ENCODE measurements at places on chromosomes 7 and 10.

DNA sequence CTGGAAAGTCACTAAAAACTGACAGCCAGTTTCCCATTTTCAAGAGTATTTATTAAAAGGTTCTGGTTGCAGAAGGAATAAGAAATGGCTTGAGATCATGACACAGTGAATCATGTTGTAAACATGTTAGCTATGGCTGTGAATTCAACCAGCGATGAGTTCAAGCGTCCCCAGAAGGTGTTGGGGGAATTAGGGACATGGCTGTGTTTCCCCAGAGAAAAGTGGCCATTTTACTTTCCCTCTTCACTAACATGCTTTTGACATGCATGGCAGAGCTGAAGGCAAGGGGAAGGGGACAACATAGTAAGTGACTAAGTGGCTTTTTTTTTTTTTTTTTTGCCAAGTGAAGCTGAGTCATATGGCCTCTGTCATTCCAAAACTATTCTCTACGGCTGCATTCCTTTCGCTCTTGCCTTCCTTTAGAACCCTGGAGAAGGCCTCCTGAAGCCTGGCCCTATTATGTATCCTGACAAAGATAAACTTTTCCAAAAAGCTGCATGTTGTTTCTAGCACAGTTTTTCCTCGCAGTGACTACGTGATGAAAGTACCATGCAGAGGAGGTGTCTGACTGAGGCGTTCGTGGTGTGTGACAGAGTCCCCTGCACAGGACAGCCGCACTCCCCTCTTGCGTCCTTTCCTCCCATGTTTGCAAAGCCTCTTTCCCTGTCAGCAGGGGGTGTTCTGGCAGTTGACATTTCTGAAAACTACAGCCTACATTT, 46.9 kb downstream of the EGFR start:
- no peak for DNase-seq

DNA sequence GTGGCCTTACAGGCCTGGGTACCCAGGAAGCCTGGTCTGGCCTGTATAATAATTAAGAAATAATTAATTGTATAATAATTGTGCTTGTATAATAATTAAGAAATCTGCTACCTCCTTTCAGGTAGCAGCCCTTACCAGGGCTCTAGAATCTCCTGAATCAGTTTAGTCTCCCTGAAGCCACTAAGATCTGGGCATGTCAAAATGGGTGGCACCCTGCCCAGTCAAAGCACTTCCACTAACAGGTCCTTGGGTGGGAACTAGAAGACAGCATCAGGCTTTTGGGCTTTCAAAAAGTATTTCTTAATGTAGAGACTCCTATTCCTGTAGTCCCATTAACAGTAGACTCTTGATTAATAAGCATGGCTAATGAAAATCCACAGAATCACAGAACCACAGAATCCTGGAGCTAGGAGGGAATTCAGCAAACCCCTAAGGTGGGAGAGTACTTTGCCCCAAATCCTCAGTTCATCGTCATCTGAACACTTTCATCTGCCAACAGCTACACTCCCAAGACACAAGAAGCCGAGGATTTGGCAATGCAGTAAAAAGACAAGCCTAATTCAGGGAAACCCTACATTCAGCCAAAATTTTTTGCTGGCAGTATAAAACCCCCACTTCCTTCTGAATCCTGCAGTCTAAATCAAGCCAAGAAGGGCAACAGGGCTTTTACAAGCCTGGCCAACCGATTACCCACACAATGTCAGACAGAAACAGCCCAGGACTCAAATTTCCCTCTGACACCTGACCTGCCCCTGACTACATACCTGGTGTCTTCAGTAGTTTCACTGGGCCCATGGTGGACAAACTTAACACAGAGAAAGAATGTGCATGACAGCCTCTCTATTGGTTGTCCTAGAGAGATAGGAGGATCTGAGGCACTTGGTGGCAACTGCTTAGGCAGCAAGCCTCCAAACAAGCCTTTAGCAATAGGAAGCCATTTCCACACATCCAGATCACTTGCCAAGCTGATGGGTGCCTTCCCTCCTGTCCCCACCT, 5.9 kb upstream of the IL6 start:
- no peak for DNase-seq

DNA sequence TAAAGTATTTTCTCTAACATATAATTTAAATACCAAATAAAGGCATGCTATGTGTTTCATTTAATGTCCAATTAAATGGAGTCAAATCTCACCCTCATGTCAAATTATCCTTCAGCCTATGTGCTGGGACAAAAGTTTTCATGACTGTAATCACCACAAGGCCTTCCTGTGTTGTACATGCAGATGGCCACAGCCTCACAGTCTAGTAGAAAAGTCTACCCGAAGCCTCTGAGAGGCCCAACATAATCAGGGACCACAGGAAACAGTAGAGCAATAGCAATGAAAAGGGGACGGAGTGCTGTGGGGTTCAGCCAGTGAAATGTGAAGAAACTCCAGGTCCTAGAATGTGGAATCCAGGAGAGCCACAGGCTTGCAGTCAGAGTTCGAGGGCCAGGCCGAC, 140.2 kb upstream of the KLF6 start:
- no peak for DNase-seq

GRCh38 chr7:1070544-1071011, 17.3 kb upstream of the GPER1 start:
- no peak for DNase-seq

- no peak for DNase-seq
Observed at GRCh38 chr10:124870854-124871425, 69.3 kb downstream of the ABRAXAS2 start.

- no peak for DNase-seq
Observed at GRCh38 chr7:125547505-125547904, 617.9 kb upstream of the POT1 start.

DNA sequence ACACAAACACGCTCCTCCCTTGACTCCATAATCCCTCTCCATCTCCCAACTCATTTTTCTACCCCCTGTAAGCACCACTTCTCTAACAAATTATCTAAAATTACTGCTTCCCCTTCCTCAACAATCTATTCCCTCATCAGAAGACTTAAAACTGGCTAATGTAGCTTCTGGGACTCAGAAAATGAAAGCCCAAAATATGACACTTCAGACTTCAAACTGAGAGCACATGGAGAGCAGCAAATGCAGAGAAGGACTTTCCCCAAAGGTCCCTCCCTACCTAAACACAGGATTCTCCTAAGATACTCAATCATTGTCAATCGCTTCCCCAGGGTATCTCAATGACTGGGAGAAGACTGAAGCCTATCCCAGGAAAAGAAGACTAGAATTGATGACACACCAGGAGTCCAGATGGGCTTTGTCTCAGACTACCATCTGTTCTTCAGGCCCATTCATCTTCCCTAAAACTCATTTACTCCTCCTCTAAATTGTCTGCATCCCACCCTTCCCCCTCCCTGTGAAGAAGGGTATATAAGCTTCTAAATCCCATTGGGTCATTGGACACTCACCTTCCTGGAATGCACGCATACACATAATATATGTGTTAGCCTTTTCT, 39.2 kb downstream of the ST8SIA6 start:
- no peak for DNase-seq

DNA sequence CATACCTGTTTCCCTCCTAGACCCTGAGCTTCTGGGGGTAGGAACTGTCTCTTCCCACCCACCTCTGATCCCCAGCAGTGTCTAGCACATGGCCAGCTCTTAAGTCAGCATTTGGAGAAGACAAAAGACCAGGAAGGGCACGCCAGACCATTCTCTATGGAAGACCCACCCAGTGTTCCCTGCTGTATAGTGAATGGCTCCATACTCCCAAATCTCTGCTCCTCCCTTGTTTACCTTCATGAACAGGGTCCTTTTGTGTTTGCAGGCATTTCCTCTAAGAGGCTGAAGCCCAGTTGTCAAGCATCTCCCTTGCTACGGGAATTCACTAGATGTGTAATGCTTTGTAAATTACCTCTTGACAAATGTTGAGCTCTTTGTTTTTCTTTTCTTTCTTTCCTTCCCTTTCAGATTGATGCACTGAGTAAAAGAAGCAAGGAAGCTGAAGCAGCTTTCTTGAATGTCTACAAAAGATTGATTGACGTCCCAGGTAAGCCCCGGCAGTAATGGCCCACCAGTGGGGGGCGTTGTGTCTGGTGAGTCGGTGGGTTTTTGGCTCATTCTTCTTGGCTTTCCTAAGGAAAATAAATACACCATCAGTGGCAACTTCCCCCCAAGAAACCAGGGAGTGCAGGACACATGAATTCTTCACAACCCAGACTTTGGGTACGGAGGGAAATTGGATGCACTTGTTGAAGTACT, 216.6 kb upstream of the SH2B2 start:
- no peak for DNase-seq

DNA sequence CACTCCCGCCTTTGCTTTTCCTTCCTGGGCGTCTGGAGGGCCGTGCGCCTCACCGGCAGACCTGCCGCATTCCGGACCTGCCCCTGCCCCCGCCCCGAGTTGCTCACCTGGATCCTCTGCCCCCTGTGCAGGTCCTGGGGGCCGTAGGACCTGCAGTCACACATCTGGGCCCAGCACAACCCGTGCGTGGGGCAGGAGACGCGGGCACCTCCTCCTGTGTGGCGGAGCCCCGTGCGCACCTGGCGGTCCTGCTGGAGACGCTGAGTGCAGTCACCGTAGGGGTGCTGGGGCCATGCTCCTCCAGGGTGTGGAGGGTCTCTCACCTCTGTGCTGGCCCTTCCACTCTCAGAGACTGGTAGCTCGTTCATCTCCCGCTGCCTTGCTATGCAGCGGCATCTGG, 85.5 kb downstream of the DNAJB6 start:
- DNase-seq, result no peak

DNA sequence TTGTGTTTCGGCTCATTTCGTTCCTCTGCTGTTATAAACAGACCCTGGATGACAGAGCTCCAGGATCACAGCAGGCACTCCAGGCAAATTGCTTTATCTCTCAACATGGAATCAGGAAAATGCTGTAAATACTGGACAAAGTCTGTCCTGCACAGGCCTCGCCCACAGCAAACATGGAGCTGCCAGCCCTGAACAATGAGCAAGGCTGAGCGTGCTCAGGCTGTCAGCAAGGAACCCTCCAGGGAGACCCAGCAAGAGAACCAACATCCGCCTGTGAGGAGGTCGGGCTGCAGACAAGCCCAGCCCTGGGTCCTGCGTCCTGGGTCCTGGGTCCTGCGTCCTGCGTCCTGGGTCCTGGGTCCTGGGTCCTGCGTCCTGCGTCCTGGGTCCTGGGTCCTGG, 180.8 kb downstream of the PTPRN2 start:
- no peak for DNase-seq

Measured in activated CD8-positive, alpha-beta memory T cell treated with anti-CD3 and anti-CD28 coated beads for 1 hour (primary cell).